HT-29 (cell line): ENCODE measurements at places on chromosomes 6 and 20. TPM values are rescaled to one million over a fixed set of nuclear protein-coding genes. Genes with fewer than 3 reads are reported as not detected.

- no peak for DNase-seq
Measured at GRCh38 chr6:25384967-25385366, 105.8 kb downstream of the CARMIL1 start.

The BPIFA1 gene
- total RNA-seq, result not detected in 2 replicates

The SPATA25 gene
- total RNA-seq, result 7.1 and 10.4 TPM in 2 replicates

GRCh38 chr6:108133594-108134179, 32.1 kb upstream of the NR2E1 start:
- DNase-seq, result peak; percentile 79
